ENCODE measurements at places on chromosomes 2 and 18.

DNA sequence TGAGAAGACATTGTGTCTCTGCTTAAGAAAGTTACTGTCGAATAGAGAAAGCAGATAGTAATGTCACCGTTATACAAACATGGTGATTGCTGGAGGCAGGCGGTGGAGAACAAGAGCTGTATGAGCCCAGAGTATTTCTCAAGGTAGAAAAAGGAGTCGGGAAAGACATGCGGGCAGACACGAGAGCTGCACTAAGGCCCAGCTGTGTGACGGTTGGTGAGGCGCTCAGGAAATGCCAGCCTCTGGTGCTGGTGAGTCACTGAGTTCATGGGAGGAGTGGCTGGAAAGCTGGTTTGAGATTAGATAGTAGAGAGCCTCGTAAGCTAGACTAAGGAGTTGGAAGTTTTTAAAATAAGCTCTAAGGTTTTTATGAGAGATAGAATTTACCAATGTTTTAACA is 390.9 kb upstream of the TRIB2 start:
- DNase-seq, result no peak

DNA sequence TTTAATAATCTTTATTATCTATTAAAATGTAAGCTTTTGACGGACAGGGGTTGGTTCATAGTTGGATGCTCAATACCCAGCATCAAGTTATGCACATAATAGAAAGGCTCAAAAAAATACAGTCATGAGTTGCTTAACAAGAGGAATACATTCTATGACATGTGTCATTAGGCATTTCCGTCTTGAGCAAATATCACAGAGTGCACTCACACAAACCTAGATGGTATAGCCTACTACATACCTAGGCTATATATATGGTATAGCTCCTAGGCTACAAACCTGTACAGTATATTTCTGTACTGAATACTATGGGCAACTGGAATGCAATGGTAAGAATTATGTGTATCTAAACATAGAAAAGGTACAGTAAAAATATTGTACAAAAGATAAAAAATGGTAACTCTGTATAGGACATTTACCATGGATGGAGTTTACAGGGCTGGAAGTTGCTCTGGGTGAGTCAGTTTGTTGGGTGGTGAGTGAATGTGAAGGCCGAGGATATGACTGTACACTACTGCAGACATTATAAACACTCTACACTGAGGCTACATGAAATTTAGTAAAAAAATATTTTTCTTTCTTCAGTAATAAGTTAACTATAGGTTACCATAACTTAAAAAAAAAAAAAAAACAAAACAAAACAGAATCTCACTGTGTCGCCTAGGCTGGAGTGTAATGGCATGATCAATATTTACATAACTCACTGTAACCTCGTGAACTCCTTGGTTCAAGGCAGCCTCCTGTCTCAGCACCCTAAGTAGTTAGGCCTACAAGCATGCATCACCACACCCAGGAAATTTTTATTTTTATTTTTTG is 201.2 kb downstream of the NBAS start:
- no peak for DNase-seq

DNA sequence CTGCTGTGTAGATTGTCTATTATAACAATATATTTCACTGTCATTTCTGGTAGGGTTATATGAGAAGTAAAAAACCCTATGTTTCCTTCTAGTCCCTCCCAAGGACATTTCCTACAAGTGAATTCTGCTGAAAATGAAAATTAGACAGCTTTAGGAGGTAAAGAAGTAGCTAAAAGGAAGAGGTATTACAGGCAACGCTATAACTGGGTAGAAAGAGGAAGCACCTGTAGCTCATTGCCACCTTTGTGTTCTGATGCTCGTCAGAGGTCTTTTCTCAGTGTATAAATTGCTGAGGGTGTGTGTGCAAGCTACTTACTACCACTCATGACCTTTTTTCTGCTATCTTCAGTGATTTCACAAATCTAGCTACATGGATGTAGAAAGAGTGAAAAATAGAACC is 1.4 kb downstream of the DNAJC10 start:
- no peak for DNase-seq

DNA sequence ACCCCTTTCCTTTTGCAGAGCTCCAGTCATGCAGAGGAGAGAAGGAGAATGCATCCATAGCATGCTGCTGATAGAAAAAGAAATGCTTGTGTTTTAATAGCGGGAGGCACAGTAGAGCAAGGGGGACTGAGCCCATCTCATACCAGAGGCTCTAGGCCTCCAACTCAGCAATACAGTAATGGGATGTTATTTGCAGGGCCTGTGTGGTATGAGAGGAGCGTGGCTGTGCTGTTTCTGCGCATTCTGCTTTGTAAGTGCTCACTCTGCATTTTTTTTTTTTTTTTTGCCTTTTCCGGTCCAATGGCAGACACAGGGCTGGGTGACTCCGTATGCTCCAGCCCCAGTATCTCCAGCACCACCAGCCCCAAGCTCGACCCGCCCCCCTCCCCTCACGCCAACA is 200.0 kb downstream of the GBX2 start:
- no peak for DNase-seq

GRCh38 chr2:240322231-240322955 is 113.1 kb upstream of the GPC1 start:
- DNase-seq, result no peak

GRCh38 chr2:96710985-96711384 is 28.9 kb downstream of the LMAN2L start:
- DNase-seq, result no peak

GRCh38 chr2:120820953-120821279 is 85.2 kb downstream of the GLI2 start:
- DNase-seq, result no peak

- no peak for DNase-seq
These were observed 1021.2 kb downstream of the LRP1B start for GRCh38 chr2:141109633-141110032.

DNA sequence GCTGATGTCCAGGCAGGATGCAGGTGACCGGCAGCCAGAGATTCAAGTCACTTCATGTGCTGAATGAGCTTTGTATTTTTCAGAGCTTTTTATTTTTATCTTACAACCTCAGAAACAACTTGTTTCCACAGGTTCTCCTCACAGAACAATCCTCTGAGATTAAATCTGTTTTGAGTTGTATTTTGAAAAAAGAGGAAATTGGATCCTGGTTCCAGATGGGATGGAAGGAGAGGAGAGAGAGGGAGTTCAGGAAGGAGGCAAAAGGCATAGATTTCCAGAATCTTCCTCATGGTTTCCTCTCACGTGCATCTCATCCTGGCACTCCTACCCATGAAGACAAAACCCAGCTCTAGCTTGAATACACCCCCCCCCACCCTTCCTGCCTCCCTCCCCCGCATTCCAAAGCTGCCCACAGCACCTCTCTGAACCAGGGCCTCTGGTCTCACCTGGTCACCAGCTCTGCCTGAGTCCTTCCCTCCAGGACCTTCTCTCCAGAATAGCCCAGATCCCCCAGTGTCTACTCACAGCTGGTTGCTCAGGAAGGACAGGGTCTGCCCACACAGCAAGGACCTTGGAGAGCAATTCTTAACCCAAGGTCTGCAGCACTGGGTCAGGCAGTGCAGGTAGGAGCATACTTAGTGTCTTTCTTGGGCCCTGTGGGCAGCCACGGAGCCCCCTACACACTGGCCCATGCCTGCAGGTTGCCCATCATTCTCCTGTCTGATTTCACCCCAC is 104.7 kb downstream of the ZFP36L2 start:
- DNase-seq, result no peak

GRCh38 chr2:120949957-120950590 is 214.4 kb downstream of the GLI2 start:
- no peak for DNase-seq

GRCh38 chr2:79993144-79993543 is 311.4 kb downstream of the LRRTM1 start:
- DNase-seq, result no peak

GRCh38 chr2:22800412-22800811 is 584.6 kb upstream of the KLHL29 start:
- no peak for DNase-seq

- DNase-seq, result no peak
These were observed 438.7 kb upstream of the MYT1L start for GRCh38 chr2:2769481-2770431.

- no peak for DNase-seq
These were observed 219.9 kb upstream of the RAB6C start for GRCh38 chr2:129759472-129760010.

GRCh38 chr18:80225685-80226084 is 21.6 kb downstream of the PARD6G start:
- no peak for DNase-seq

- no peak for DNase-seq
These were observed 78.7 kb upstream of the PNPT1 start for GRCh38 chr2:55772109-55772980.

- DNase-seq, result no peak
These were observed 29.6 kb downstream of the M1AP start for GRCh38 chr2:74618410-74619083.

GRCh38 chr2:137857881-137858280 is 106.4 kb upstream of the HNMT start:
- DNase-seq, result no peak

- no peak for DNase-seq
These were observed 3.0 kb downstream of the VWA3B start for GRCh38 chr2:98089941-98090340.

- DNase-seq, result no peak
These were observed 59.3 kb downstream of the CD8B2 start for GRCh38 chr2:106546391-106546990.

GRCh38 chr2:238518172-238518820 is 91.6 kb downstream of the ASB1 start:
- no peak for DNase-seq

DNA sequence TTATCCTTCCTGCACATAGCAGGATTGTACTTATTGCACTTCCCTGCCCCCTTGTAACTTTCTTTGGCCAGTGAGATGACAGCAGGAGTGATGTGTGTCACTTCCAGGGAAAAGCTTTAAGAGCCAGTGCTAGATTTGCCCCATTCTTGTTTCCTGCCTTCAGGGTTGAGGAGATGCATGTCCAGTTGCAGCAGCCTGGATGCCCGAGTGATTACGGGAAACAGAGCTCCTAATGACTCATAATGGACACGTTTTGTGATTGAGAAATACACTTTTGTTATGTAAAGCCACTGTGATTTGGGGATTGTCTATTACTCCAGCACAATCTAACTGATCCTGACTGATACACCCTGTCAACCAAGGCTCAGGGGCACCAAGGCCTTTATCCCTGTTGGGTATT is 5.0 kb upstream of the TET3 start:
- no peak for DNase-seq

- no peak for DNase-seq
These were observed 62.5 kb downstream of the CENPO start for GRCh38 chr2:24855726-24856125.

DNA sequence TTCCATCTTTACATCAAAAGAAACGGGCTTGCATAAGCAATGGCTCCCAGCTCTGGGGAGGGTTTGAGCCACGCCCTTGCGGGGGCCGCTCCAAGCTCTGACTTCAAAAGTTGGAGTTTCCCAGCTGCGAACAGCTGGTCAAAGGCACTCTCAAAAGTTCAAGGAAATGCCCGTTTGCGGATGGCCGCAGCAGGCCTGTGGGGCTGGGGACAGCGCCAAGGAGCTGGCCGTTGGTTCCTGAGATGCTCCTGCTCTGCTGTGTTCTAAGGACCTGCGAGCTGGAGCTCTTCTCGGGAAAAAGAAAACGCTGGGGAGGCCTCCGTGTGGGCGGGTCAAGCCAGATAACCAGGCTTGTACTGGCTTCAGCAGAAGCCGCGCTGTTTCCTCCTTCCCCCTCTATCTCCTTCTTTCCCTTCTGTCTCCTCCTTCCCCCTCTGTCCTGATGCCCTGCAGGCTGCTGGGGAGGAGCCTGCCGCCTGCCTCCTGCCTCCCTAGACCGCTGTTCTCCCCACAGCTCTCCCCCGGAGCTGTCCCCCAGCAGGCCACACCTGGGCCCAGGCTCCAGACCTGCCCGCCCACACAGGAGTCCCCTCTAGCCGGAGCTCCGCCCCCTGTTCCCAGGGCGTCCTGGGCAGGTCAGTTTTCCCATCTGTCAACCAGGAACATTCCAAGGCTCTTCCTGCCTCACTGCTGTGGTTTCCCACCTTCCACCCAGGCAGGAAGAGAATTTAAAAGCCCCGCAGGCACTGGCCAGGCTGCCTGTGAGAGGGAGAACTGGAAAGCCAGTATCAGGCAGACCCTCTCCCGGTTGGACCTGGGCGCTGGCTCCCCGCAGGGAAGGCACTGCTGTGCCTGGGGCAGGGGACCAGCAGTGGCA is 14.1 kb downstream of the KLF11 start:
- DNase-seq, result no peak

GRCh38 chr18:79789901-79790890 is 7.5 kb upstream of the KCNG2 start:
- DNase-seq, result no peak

DNA sequence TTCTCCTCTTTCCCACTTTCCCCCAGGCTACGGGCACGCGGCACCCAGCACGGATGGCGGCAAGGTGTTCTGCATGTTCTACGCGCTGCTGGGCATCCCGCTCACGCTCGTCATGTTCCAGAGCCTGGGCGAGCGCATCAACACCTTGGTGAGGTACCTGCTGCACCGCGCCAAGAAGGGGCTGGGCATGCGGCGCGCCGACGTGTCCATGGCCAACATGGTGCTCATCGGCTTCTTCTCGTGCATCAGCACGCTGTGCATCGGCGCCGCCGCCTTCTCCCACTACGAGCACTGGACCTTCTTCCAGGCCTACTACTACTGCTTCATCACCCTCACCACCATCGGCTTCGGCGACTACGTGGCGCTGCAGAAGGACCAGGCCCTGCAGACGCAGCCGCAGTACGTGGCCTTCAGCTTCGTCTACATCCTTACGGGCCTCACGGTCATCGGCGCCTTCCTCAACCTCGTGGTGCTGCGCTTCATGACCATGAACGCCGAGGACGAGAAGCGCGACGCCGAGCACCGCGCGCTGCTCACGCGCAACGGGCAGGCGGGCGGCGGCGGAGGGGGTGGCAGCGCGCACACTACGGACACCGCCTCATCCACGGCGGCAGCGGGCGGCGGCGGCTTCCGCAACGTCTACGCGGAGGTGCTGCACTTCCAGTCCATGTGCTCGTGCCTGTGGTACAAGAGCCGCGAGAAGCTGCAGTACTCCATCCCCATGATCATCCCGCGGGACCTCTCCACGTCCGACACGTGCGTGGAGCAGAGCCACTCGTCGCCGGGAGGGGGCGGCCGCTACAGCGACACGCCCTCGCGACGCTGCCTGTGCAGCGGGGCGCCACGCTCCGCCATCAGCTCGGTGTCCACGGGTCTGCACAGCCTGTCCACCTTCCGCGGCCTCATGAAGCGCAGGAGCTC is 35.4 kb downstream of the KCNK3 start:
- DNase-seq, result no peak

DNA sequence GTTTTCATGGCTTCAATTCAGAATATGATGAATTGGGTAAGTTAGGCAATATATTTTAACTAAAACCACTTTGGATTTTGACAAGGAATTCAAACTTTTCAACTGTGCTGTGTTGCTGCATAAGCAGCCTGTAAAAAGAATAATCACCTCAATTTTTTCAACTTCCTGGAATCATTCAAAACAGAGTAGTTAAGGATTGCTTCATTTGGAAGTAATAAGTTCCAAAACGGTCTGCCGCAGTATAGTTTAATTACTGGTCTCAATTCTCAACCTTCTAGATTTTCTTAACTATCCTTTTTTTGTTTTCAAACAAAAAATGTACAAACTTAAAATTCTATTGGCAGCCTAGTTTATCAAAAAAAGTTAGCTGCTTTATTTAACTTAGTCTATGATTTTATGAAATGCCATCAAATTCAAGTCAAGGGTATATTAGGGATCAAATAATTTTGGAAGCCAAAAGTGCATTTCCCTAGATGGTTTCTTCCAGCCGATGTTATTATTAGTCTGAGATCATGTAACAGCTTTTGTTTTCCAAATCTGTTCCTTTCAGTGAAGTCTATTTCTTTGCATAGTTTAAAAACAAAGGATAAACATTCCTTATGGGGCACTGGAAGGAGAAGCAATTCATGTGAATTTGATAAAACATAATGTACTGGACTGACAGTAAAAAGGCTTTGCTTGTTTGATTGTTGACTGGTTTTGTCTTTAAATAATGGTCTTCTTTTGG is 76.1 kb upstream of the ETAA1 start:
- no peak for DNase-seq

All from activated CD4-positive, CD25-positive, alpha-beta regulatory T cell treated with anti-CD3 and anti-CD28 coated beads, Interleukin-2, amount 50 U/mL, for 72 hours (primary cell).